ENCODE measurements at places on chromosomes 2 and 18.

GRCh38 chr18:36035253-36035652 lies 32.1 kb downstream of the RPRD1A start:
- DNase-seq = no peak

DNA sequence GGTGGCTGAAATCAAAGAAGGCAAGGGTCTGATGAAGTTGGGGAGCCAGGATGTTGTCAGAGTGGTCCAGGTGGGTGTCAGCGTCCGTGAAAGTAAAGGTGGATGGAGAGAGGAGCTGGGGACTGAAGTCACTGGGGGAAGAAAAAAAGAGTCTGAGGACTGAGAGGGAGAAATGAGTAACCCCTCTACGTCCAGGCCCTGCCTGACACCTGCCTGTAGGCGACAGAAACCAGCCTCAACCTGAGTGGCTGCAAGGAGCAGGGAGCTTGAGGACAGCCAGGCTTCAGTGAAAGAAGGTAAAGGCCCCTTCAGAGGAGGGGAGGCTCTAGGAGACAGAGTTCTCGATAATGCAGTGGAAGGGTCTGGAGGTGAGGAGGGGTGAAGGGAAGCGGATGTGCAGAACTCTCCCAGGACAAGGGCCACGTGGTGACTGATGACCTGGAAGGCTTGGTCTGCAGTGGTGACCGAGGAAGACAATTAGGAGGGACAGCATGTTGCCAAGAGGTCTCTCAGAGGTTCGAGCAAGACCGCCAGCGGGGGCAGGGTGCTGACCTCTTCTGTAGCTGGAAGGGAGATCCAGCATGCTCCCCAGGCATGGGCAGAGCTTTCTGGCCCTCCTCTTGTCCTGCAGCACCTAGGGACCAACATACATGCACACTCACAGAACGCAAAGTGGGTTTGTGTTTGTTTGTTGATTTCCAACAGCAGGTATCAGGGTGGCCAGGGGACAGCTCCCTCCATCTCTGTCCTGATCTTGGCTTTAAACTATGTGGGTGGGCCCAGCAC lies 86.6 kb upstream of the TMEM247 start:
- DNase-seq = no peak

GRCh38 chr2:173386738-173387065 lies 32.0 kb downstream of the CDCA7 start:
- DNase-seq = no peak

- DNase-seq = no peak
Measured at GRCh38 chr2:15189216-15189615, 371.9 kb downstream of the NBAS start.

DNA sequence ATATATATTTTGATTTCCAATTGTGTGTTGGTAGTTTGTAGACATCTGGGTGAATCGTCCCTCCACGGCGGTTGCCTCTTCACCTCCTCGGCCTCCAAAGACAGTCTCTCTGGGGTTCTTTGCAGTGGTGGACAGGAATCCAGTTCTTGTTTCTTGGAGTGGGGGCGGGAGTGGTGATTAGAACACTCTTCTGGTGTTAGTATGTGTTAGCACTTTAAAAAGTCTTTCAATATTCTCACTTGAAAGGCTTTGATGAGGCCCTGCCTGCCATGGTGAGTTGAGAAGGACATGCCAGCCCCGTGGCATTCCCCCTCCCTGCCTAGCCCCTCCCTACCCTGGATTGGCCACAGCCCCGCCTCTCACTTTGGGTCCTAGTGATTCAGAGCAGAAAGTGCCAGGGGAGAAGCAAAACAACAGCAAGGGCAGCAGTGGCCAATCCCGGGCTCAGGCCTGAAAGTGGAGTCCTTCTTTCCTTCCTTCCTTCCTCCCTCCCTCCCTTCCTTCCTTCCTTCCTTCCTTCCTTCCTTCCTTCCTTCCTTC lies 316.8 kb upstream of the HS6ST1 start:
- no peak for DNase-seq

- DNase-seq = no peak
Measured at GRCh38 chr2:49029406-49029805, 124.9 kb downstream of the FSHR start.

Data from SK-N-DZ (cell line).